Gastrocnemius medialis (tissue), 4 donors: ENCODE measurements at places on chromosomes 4 and X. TPM values are rescaled to one million over a fixed set of nuclear protein-coding genes. Genes with fewer than 3 reads are reported as not detected.

Gene NSG1
- total RNA-seq, result 0.13 TPM

Gene RNF175
- total RNA-seq, result 1.2 TPM

GRCh38 chrX:47540754-47541538 is 20.1 kb upstream of the ARAF start:
- DNase-seq, result peak; percentile 80

- DNase-seq, result peak; percentile 54
Measured at GRCh38 chrX:139194571-139195280, 335.8 kb upstream of the F9 start.

DNA sequence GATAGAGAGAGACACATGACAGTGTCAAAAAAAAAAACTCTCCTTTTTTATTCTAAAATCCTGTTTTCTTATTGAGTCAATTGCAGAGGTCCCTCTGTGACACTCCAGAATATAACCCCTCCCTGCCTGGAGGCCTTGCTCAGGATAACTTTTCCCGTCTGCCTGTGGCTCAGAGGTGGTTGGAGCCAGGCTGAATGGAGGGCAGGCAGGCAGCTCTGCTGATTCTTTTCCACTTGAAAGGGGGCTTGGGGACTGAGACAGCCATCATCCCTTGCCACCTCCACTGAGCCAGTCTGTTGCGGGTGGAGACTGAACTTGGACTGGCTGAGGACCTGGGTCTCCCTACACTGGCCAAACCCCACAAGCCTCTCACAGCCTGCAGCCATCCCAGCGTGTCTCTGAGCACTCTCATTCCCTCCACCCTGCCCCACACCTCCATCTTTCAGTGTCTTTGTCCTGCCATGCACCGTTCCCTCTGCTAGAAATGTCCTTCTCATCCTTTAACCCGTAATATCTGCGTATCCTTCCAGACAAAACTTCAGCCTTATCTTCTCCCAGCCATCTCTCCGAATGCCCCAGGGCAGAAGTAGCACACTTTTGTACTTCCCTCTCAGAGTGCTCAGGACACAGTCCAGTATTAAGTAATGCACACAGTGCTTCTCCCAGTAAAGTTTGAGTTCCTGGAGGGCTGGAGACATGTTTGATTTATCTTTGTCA is 139.9 kb downstream of the CHIC2 start:
- no peak for DNase-seq

DNA sequence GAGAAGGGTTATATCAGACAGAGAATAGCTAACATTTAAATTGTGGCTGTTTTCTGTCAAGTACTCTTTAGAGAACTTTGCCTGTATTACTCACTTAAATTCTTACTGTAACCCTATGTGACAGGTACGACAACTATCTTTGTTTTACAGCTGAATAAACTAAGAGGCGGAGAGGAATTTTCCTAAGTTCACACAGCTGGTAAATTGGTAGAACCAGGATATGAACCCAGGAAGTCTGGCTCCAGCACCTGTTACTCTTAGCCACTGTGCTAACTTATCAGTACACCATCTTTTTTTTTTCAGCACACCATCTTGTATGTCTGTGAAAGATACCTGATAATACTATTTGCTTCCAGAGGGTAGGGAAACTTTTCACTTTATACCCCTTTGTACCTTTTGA is 2.0 kb upstream of the SYP start:
- no peak for DNase-seq
